Globus pallidus (tissue), 1 donor: ENCODE measurements at places on chromosomes 11 and 22.

DNA sequence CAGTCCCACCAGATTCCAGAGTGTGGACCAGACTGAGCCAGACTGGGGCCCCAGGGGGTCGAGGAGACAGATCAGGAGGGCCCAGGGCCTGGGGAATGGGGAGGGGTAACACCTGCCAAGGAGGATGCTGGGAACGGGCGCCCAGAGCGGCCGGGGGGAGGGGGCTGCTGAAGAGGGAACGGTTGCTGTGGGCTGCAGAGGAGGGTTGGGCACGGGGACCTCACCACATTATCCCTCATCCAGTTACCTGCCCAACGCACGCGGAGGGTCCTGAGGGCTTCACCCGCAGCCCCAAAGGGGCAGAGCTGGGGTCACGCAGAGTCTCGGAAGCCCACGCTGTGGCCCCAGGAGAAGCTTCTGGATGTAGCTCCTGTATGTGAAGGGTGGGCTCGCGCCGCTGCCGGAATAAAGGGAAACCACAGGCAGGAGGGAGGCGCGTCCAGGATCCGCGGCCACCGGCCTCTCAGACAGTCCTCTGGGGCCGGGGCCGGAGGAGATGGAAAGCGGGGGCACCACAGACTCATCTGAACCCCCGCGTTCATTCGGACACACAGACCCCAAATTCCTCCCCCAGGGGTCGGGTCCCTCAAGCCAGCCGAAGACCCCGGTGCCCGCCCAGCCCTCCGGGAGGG is 866 bp upstream of the SELENOO start:
- no peak for DNase-seq

- peak; percentile 87 for DNase-seq
Observed at GRCh38 chr11:57778318-57779037, 16.9 kb downstream of the CTNND1 start.

- DNase-seq, result no peak
Observed at GRCh38 chr11:13776134-13776815, 107.8 kb downstream of the FAR1 start.

GRCh38 chr11:131985846-131986301 is 615.5 kb downstream of the NTM start:
- no peak for DNase-seq

- peak; percentile 58 for DNase-seq
Observed at GRCh38 chr11:118068206-118068944, 8.5 kb upstream of the TMPRSS4 start.

GRCh38 chr11:64876229-64876750 is 2.1 kb downstream of the EHD1 start:
- DNase-seq, result peak; percentile 86

DNA sequence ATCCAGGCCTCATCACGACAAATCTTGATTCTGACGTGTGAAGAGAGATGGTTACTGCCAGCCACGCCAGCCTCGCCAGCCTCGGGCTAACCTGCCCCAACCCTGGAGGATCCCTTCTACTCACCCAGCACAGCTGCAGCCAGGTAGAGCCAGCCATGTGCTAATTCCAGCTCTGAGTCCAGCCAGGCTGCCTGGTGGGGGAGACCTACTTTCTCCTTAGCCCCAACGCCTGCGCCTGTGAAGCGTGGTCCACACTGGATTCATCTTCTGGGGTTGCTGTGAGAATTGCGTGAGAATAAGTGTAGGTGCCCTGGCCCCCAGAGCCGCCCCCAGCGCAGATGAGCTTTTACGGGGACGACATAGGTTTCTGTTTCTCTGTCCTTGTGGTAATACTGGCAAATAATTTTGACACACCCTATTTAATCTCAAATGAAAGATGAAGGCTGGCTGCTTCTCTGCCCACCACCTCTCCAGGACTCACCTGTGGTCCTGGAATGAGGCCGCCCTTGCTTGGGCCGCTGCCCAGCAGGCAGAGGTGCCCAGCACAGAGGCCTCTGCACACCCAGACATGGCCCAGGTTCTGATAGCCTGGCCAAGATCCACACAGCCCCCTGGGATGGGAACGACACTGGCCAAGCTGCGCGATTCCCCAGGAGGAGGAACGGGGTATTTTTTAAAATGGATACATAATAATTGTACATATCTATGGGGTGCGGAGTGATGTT is 528.4 kb downstream of the TBC1D22A start:
- no peak for DNase-seq

DNA sequence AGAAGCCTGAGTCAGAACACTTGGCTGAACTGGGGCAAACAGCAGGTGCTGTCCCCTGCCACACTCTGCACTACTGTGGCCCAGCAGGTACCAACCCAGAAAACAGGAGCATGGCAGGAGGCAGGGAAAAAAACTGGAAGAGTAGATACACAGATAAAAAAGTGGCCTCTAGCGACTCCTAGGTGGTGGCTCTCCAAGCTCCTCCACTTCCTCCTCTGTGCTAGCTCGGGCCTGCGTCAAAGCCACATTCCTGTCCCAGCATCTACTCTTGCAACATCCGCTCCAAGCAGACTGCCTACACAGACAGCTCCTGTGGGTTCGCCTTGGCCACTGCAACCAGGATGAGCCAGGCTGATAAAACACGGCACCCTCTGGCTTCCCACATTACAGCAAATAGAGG is 6.9 kb downstream of the OR8B12 start:
- peak; percentile 36 for DNase-seq

- no peak for DNase-seq
Observed at GRCh38 chr22:44676441-44677352, 25.3 kb upstream of the PRR5 start.

GRCh38 chr22:31218565-31219262 is 6.6 kb downstream of the LIMK2 start:
- no peak for DNase-seq

GRCh38 chr11:99424313-99425084 is 403.8 kb downstream of the CNTN5 start:
- DNase-seq, result no peak

- no peak for DNase-seq
Observed at GRCh38 chr11:32610797-32611352, 27.2 kb downstream of the EIF3M start.

- DNase-seq, result no peak
Observed at GRCh38 chr11:132999516-132999915, 532.8 kb downstream of the OPCML start.

DNA sequence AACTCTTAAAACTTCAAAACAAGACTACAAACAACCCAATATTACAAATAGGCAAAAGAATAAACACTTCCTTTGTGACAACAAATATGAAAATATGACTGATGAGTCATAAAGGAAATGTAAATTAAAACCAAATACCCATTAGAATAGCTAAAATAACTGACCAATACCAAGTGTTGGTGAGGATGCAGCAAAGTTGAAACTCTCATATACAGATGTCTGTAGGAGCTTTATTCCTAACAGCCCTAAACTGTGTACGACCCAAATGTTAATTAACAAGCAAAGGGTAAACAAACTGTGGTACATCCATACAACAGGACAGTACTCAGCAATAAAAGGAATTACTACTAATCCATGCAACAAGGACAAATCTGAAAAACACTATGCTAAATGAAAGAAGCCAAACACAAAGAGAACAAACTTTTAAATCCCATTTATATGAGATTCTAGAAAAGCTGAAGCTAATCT is 43.0 kb downstream of the MAPK1 start:
- DNase-seq, result no peak

- DNase-seq, result no peak
Observed at GRCh38 chr11:102669664-102670063, 35.9 kb downstream of the MMP27 start.

- DNase-seq, result no peak
Observed at GRCh38 chr22:25360891-25361645, 141.6 kb downstream of the CRYBB2 start.

DNA sequence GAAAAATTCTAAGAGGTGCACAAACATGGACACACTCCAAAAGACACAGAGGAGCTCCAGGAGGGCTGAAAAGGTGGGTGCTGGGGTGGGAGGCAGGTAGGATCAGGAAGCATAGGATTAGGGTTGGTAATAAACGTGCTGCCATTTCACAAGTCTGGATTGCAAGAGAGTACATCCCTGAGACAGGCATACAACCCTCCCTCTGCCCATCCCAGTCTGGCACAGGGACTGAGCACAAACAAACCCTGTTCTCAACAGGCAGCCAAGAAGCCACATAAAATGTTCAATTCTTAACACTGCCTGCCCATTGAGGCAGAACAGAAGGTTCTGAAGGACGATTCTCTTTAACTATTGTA is 18.5 kb downstream of the SLC35F2 start:
- no peak for DNase-seq

DNA sequence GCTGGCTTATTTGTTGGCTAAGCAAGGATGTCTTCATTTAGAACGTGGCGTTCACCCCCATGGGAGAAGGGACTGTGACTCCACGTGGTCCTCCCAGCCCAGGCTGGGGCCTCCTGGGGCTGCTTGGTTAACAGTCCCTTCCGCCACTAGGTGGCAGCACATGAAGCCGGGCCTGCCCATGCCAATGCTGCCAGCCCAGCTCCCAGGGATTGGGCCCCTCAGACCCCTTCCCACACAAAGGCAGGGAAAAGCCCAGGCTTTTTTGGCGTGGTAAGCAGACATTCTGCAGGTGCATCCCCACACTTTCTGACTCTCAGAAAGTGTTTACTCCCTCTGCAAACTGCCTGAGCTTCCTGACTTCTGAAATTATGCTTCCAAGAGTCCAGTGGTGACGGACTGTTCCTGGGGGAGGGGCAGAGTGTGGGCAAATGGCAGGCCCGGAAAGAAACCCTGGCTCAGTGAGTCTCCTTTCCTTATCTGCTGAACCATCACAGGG is 3.1 kb downstream of the CBX6 start:
- peak; percentile 66 for DNase-seq

GRCh38 chr22:26570864-26571525 is 18.9 kb downstream of the TPST2 start:
- no peak for DNase-seq

- peak; percentile 57 for DNase-seq
Observed at GRCh38 chr11:118530683-118531596, at the start of gene TMEM25. Gene TMEM25, plus strand, starts transcription at chr11:118531192. Its CDS starts 610 bp downstream, at chr11:118531802.

- no peak for DNase-seq
Observed at GRCh38 chr22:29697853-29698598, 21.8 kb upstream of the CABP7 start.

DNA sequence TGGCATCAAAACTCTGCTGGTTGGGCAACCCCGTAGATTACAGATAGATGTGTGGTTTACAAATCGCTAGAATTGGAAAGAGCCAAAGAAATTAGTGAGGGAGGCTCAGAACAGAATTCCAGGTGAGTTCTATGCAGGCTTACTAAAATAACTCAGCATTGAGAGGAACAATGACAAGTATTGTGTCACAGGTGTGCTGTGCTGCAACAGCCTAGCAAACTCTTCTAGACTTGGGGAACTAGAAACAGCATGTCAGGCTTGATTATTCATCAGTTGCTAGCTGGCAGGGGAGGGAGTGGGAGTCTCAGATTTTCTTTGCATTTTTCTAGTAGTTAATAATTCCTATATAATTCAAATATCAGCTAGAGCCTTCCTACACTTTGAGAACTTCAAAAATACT is 26.3 kb upstream of the RASD2 start:
- no peak for DNase-seq

DNA sequence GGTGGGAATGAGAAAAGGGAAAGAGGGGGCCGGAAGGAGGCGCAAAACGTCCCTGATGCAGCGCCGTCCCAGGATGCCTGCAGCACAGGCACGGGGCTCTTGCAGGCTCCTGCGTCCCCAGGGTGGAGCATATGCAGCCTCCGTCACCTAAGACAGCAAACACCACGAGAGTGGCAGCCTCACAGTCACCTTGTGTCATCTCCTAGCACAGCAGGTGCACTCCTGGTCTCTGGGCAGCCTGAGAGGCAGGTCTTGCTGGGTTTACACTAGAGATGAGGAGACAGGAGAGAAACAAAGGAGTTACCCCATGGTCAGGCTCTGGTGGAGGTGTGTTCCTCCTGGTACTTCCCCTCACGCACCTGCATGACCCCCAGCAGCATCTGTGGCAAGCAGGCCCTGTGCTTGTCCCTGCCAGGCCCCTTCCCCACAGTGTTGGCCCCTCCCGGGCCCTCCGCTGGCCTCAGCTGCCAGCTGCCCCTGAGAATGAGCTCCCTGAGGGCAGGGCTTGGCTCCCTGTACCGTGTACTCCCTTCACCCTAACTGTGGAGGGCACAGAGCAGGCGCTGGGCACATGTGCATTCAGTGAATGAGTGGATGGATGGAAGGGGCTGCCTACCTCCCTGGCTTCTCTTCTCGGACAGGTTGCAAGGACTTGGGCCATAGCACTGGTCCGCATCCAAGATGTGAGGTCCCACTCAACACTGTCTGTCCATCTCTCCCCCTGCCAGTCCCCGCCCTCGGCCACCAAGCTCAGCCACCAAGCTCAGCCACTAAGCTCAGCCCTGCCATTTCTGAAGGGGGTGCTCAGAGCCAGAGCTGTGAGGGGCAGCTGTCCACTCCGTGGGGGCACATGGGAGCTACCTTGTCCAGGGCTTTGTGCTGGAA is 988.6 kb downstream of the BRD1 start:
- no peak for DNase-seq

- no peak for DNase-seq
Observed at GRCh38 chr11:74123008-74123448, 47.8 kb downstream of the C2CD3 start.

GRCh38 chr22:23899042-23899745 is 5.0 kb downstream of the MIF start:
- no peak for DNase-seq

GRCh38 chr11:114172871-114173444 is 113.4 kb downstream of the ZBTB16 start:
- DNase-seq, result peak; percentile 33

DNA sequence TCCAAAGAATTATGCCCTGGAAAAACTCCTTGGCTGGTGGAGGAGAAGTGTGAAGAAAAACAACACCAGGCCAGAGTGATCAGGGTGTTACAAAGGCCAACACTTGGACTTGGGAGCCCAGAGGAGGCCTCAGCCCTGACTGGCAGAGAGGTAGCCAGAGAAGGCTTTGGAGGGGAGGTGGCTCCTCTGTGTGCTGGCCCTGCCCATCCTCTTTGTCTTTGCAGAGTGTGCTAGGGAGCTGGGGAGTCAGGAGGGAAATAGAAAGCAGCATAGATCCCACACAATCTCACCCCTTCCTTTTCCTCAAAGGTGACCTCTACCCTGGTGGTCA is 12.0 kb upstream of the P2RY6 start:
- DNase-seq, result no peak

DNA sequence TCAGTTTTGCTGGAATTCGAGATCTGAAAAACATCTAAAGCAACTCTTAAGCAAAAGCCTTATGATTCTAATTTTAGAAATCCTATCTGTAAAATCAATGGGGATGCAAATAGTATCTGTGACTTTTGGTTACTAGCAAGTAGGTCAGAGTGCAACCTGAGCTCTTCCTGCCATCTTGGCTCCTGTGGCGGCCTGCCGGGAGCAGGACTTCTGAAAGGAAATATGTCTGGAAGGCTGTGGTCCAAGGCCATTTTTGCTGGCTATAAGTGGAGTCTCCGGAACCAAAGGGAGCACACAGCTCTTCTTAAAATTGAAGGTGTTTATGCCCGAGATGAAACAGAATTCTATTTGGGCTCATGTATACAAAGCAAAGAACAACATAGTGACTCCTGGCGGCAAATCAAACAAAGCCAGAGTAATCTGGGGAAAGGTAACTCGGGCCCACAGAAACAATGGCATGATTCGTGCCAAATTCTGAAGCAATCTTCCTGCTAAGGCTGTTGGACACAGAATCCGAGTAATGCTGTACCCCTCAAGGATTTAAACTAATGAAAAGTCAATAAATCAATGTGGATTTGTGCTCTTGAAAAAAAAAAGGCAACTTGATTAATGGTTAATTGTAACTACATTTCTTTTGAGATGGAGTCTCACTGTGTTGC is 1.7 kb downstream of the SAMM50 start:
- no peak for DNase-seq

GRCh38 chr22:40022536-40023240 is 27.9 kb downstream of the FAM83F start:
- no peak for DNase-seq

- DNase-seq, result no peak
Observed at GRCh38 chr22:38320605-38321402, 3.6 kb upstream of the CSNK1E start.

- no peak for DNase-seq
Observed at GRCh38 chr11:62664405-62665074, 470 bp downstream of the C11orf98 start.
